Kidney epithelial cell (primary cell): ENCODE measurements at places on chromosomes 5 and 9.

- peak; percentile 87 for DNase-seq
Measured at GRCh38 chr5:83568186-83568585, 96.6 kb downstream of the VCAN start.

GRCh38 chr9:121489344-121489743, 10.3 kb downstream of the GGTA1 start:
- DNase-seq: no peak

DNA sequence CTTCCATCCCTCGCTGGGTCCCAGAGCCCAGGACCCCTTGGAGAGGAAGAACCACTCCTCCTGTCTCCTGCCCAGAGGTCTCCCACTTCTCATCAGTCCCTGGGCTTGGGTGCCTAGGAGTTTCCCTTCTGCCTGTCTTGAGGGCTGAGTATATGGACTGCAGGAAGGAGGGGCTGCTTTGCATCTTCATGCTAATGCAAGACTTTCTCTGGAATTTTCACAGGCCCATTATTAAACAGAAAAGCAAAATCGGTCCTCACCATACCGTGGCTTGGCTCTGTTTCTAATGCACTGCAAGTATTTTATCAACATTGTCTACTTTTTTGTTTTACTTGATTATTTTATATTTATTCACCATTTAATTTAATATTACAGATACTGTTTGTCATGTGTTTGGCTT, 34.5 kb downstream of the TRIO start:
- no peak for DNase-seq

DNA sequence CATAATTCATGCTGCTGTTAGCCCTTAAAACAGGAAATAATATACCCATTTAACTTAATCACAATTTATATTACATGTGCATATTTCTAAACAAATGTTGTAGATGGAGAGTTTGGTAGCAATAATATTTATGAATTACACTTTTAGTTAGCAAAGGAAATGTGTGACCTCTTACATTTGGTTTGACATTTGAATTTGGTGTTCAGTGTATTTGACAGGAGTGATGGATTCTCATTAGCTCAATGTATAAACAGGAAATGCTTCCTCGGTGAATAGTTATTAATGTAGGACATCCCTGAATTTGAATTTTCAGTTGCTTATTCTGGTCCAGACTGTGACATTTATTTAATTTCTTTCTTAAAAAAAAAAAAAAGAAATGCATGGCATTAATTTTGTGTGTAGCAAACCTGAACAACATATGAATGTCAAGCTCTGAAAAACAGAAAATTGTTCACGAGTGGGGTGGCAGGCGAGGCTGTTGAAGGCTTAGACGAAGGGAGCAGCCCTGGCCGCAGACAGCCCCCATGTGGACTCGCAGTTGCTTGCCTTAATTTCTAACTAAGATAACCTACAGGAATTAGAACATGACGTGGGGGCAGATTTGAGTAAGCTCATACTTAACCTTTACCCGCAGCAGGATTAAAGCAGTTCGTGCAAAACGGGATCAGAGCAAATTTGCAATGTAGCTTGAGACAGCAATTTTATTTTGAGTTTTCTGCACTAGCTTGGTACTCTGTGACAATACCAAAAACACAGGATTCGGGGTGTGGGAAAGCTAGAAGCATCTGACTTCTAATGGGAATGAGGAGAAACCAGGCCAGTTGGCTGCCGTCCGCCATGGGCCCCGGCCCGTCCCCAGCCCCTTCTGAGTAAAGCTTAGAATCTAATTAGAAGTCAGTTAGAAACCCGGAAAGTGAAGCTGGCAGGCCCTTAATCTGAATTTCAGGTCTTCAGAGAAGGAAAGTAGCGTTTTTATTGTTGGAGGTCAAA, 134.3 kb downstream of the MACROH2A1 start:
- no peak for DNase-seq
